ENCODE measurements at places on chromosomes 2 and 18.
A peak's percentile ranks its signal among the peaks of the same experiment; 100 is the strongest.

GRCh38 chr2:169173876-169174275, 104.5 kb downstream of the DHRS9 start:
- DNase-seq: no peak

GRCh38 chr18:34221971-34222306, 2.8 kb downstream of the NOL4 start:
- DNase-seq: peak; percentile 24

DNA sequence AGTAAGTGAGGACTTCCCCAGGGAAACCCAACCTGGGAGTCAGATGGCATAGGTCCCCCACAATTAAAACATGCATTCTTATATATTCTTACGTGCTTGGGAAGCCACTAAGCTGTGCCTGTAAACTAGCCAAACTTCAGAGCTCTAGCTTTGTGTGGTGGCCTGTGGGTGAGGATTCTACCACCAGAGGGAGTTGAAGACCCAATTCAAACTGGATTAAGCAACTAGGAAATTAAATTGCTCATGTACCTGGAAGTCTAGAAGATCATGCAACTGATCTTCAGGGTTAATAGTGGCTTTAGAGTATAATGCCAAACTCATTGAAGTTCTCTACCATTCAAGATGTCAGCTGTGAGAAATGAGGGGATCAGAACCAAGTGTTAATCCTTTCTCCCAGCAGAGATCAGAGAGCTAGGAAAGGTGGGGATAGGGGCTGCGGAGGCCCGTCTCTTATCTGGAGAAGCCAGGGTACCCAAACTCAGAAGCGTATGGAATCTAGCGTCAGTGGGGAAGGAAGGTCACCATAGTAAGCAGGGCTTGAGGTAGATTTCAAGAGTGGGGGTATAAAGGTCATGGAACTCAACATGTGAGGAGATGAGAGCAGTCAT, 53.2 kb upstream of the CCDC85A start:
- no peak for DNase-seq

DNA sequence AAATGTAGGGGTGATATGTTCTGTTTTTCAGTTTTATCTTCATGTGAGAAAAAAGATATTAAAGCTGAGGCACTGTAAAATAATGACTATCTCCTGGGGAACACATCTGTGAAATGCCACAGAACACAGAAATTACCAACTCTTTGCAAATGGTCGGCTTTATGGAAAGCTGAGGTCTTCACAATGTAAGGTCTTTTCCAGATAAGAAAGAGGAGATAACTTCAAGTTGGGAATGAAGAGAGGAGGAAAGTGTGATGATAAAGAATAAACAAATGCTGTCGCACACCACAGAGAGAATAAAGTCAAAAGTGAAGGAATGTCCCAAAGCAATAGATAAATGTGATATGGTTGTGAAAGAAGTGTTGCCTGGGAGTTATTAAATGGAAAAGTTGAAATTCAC, 1.2 kb upstream of the ALPK2 start:
- DNase-seq: no peak

DNA sequence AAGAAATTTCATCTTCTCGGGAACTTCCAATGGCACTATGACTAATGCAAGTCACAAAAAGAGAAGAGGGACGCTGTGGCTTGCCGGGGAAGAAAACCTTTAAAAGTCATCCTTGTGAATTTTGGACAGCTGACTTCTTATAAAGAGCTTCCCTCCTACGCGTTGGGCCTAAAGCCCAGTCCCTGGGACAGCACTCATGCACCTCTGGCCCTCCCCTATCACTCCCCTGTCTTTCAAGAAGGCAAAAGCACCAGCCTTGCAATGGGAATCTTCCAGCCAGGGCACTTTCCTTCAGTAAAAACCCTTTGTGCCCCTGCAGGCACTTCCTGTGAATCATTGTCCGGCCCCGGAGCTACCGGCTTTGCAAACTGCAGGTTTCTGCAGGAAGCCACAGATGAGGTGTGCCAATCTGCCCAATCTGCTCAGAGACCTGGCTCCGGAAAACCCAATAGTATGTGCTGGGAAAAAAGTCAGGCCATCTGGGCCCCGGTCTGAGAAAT, 7.1 kb downstream of the MREG start:
- no peak for DNase-seq

DNA sequence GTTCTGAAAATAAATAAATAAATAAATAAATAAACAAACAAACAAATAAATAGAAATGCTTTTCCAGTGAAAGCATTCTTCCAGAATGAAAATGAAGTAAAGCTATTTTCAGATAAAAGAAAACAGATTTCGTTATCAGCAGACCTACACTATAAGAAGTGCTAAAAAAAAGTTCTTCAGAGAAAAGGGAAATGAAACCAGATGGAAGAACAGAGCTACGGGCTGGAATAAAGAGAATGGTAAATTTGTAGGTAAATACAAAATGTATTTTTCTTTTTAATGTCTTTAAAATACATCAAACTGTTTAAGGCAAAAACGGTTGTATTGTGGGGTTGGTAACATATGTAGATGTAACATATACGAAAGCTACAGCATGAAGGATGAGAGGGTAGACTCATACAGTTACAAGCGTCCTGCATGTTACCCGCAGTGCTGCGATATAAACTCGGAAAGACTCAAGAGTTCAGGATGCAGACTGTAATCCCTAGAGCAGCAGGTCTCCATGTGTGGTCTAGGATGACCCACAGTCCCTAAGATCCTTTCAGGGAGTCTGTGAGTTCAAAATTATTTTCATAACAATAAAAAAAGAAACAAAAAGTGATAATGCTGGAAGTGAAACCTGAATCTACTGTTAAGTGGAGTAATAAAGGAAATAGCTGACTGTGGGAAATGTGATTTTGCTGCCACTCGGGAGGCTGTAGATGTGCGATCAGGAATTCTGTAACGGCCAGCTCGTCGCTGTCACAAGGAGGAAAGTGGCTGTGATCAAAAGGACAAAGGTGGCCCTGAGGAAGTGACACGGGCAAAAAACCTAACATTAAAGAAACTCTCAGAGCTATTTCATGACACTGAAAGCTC, 5.3 kb upstream of the RAB12 start:
- DNase-seq: no peak

GRCh38 chr2:128421861-128422311, 103.2 kb upstream of the HS6ST1 start:
- no peak for DNase-seq

GRCh38 chr2:8258406-8258805, 423.4 kb upstream of the ID2 start:
- no peak for DNase-seq

GRCh38 chr2:63764630-63765029, 77.1 kb upstream of the UGP2 start:
- no peak for DNase-seq

GRCh38 chr2:105391763-105392662, 6.8 kb downstream of the FHL2 start:
- DNase-seq: no peak

DNA sequence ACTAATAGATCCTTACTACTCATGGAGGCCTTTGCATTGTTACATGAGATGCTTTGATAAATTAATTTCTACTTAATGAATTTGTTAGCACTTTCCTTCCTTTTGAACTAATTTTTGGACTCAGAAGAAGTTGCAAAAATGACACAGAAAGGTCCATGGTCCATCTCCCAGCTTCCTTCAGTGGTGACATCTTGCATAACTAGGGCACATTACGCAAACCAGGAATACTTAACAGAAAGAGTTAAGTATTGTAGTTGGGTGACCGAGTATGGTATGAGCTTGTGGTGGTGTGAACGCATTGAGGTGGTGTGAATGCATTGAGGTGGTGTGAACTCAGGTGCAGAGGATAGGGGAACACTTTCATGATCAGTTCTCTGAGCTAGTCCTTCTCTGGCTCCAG, 151.1 kb upstream of the TWIST2 start:
- DNase-seq: no peak

GRCh38 chr2:1041012-1041805, 90.6 kb downstream of the SNTG2 start:
- DNase-seq: peak; percentile 5

GRCh38 chr2:190589008-190589407, 54.5 kb upstream of the NEMP2 start:
- DNase-seq: no peak

DNA sequence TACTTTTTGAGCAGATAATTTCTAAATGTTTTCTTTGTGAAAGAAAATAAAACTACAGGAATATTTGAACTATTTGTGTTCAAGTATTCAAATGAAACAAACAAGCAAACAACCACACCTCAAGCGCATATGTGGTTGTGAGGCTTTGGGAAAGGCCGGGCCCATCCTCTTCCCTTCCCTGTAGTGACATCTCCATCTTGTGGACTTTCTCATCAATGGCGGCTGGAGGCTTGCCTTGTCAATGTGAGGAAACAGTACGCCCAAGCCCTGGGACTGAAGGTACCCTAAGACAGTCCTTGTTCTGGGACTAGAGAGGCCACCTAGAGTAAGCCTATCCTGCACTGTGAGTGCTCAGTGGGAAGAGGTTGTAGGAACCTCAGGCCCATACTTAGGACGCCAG, 166.8 kb downstream of the TPGS2 start:
- no peak for DNase-seq

- DNase-seq: no peak
Measured at GRCh38 chr2:20184067-20184938, 40.6 kb downstream of the SDC1 start.

DNA sequence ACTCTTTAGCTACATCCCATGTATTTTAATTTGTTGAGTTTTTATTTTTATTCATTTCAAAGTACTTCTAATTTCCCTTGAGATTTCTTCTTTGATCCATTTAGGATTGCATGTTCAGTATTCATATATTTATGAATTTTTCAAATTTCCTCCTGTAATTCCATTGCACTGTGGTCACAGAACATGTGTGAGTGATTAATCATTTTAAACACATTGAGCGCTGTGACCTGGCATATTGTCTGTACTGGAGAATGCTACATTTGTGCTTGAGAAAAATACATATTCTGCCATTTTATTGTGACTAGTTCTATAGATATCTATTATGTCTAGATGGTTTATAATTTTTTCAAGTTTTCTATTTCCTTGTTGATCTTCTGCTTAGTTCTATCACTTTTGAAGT, 353.7 kb downstream of the RAD51AP2 start:
- no peak for DNase-seq

- DNase-seq: no peak
Measured at GRCh38 chr2:233349005-233349998, 5.0 kb upstream of the DGKD start.

GRCh38 chr2:106026271-106027190, 167.6 kb downstream of the UXS1 start:
- DNase-seq: no peak

- no peak for DNase-seq
Measured at GRCh38 chr2:173214213-173214612, 138.6 kb downstream of the MAP3K20 start.

DNA sequence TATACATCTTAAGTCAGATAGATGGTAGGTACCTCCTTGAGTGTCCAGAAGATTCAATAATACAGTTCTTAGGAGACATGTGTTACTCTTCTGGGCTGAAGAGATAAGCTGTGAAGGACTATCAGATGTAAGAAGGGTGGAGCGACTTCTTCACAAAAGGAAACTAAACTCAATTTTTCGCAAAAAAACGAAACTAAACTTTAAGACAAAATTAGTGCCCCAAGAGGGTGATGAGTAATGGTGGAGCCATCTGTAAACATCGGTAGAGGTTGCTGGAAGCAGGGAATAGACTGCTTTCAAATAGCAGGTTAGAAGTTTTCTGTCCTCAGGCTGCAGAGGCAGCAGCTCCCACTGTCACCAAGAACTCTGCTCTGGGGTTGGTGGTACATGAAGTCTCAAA, 111.6 kb upstream of the TACR1 start:
- no peak for DNase-seq

GRCh38 chr18:48123941-48124340, 193.5 kb upstream of the SMAD2 start:
- DNase-seq: no peak

- no peak for DNase-seq
Measured at GRCh38 chr2:55936351-55936750, 12.8 kb upstream of the EFEMP1 start.

DNA sequence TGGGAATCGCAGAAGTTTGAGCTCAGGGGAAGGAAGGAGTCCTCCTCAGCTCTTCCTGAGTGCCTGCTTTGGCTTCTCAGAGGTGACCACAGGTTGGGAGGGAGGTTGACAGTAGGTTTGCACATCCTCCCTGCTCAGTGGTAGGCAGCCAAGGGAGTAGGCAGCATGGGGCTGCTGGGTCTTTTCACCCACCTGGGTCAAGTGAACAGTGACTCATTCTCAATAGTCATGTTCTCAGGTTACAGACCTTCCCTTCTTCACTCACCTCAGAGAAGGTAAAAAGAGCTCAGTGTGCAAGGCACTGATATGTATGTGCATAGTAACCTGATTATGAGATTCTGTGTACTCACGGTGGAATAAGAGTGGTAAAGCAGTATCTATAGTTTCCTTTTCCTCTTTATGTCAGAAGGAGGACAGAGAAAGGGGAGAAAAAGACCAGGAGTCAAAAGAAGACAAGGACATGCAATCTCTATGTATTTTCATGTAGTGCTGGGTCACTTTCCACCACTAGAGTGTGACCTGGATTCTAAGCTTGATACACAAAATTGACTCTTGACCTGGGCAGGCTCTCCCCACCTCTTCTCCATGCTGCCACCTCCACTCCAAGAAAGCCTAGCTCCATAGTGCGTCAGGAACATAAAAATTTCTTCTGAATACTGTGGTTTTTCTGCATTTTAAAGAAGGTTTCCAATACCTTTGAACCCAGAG, 36.5 kb upstream of the ASNSD1 start:
- DNase-seq: no peak

- no peak for DNase-seq
Measured at GRCh38 chr2:68710756-68711155, 23.9 kb upstream of the ARHGAP25 start.

DNA sequence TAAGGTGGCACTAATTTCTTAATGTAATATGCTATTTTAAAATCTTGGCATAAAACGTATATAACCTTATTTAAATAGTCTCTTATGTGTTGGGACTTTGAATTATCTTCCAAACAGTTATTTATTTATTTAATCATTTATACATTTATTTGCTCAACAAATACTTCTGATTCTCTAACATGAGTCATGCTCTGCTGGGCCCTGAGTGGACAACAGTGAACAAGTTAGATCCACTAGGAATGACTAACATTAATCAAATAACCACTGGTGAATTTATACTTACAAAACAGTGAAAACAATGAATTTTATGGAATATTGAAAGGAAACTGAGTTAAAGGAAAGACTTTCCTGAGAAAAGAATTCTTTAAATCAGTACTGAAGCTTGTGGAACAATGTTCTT, 1257.2 kb upstream of the CHAC2 start:
- no peak for DNase-seq

DNA sequence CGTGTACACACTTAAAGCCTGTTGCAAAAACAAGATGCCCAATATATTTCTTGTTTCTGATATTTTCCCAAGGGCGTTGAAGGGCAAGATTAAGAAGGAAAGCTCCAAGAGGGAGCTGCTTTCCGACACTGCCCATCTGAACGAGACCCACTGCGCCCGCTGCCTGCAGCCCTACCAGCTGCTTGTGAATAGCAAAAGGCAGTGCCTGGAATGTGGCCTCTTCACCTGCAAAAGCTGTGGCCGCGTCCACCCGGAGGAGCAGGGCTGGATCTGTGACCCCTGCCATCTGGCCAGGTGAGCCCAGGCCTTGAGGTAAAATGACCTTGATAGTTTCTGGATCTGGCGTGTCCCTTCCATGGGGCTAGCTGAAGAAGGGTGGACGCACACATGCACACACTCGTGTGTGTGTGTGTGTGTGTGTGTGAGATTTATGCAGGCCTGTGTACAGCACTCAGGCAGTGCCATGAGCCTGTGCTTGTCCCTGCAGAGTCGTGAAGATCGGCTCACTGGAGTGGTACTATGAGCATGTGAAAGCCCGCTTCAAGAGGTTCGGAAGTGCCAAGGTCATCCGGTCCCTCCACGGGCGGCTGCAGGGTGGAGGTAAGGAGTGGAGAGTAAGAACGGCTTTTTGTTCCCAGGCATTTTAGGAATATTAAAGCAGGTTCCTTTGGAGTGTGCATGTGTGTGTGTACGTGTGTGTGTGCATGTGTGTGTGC, 23.6 kb downstream of the MLPH start:
- no peak for DNase-seq

Data from NCI-H774 (cell line).